ENCODE measurements at places on chromosomes 4 and X.

- no peak for DNase-seq
Measured at GRCh38 chr4:16202598-16202997, 23.7 kb downstream of the TAPT1 start.

GRCh38 chrX:153334654-153335295, 822 bp downstream of the ZNF275 start:
- no peak for DNase-seq

GRCh38 chrX:115330498-115331168, 41.1 kb downstream of the LUZP4 start:
- peak; percentile 57 for DNase-seq

- DNase-seq, result no peak
Measured at GRCh38 chr4:62075521-62075920, 875.4 kb downstream of the ADGRL3 start.

DNA sequence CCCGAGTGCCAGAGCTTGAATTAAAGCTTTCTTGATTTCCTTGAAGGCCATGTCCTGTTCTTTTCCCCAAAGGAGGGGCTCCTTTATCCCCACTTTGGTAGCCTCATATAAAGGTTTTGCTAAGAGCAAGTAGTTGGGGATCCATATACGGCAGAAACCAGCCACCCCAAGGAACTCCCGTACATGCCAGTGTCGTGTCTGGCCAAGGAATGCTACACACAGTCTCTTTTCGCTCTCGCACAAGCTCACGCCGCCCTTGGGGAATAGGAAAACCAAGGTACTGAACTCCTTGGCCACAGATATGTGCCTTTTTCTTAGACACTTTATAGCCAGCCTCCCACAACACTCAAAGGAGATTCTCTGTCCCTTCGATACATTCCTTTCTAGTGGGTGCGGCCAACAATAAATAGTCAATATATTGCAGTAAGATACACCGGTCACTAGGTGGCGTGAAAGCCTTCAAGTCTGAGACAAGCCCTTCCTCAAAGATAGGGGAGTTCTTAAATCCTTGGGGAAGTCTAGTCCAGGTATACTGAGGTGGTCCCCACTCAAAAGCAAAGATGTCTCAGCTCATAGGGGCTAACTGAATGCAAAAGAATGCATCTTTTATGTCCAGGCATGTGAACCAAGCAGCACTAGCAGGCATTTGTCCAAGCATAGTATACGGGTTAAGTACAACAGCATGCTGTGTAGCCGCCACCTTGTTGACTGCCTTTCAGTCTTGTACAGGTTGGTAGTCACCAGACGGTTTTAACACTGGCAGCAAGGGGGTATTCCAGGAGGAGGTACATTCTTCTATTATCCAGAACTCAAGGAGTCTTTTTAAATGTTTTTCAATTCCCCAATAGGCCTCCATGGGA, 57.8 kb upstream of the XAGE1B start:
- no peak for DNase-seq

- no peak for DNase-seq
Measured at GRCh38 chrX:38006291-38006690, at the start of gene SYTL5. Gene SYTL5, plus strand, starts transcription at chrX:38006553. Its CDS starts 27,337 bp downstream, at chrX:38033890.

GRCh38 chr4:72318421-72319170, 250.4 kb downstream of the ADAMTS3 start:
- no peak for DNase-seq

DNA sequence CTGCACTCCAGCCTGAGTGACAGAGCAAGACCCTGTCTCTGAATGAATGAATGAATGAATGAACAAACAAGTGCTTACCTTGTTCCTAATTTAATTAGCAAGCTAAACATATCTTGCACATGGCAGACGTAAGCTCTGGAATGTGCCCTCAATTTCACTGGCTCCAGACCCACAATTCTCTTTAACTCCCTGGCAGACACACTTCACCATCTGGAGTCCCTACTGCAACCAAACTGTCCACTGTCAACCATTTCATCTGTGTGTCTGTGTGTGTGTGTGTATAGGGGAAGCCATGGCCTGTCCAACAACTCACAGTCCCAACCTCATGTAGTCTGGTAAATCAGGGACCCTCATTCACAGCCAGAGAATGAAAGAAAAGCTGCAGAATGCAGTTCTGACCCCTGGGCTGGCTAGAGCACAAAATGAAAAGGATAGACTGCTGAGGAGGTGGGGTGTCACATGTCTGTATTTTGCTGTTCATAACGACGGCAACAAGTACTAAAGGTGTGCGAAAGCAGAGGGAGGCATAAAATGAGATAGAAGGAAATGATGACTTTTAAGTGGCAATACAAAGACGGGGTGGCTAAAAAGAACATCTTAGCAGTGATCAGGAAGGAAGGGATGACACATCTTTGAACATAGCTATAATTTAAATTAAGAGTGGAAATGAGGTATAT, 114.1 kb downstream of the TSPAN5 start:
- no peak for DNase-seq

DNA sequence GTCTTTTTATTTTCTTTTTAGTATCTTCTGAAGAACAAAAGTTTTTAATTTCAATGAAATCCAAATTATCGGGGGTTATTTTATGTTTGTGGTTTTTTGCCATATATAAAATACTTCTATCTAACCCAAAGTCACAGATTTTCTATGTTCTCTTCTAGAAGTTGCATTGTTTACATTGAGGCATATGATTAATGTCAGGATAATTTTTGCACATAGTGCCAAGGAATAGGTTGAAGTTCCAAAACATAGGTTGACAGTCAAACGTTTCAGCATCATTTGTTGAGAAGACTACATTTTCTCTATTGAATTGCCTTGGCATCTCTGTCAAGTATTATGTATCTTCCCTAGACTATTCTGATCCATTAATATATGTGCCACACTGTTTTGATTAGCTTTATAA, 64.5 kb downstream of the ANKRD17 start:
- no peak for DNase-seq

- peak; percentile 13 for DNase-seq
Measured at GRCh38 chr4:173494013-173494970, 35.7 kb downstream of the HAND2 start.

DNA sequence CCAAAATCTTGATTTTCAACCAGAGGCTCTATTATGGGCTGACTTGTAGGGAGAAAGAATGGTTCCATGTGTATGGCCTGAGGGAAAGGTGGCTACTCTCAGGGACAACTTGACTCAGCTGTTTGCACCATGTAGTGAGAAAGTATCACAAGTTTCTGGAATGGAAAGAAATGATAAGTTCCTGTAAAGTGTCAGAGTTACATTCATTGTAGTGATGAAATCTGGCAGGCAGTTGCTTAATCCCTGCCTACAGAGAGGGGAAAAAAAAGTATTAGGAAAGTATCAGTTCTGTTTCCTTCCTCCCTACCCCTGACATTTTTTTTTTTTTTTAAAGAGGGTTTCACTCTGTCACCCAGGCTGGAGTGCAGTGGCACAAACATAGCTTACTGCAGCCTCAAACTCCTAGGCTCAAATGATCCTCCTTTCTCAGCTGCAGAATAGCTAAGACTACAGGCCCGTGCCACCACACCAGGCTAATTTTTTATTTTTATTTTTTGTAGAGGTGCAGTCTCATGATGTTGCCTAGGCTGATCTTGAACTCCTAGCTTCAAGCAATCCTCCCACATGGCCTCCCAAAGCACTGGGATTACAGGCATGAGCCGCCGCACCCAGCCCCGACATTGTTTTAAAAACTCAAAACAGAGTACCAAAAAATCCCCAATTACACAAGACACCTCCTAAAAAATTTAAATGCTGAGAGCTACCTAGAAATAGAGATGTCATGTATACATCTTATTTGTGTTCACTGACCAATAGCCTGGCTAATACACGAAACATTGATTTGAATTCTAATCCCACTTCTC, 4.8 kb upstream of the FBXL5 start:
- no peak for DNase-seq

GRCh38 chrX:41275661-41276609, 58.0 kb upstream of the DDX3X start:
- DNase-seq, result peak; percentile 35

GRCh38 chr4:150323406-150324325, 245.4 kb downstream of the DCLK2 start:
- DNase-seq, result no peak

- no peak for DNase-seq
Measured at GRCh38 chr4:40573593-40574311, 55.9 kb downstream of the RBM47 start.

- DNase-seq, result no peak
Measured at GRCh38 chr4:134740290-134740689, 538.7 kb upstream of the PABPC4L start.

- DNase-seq, result no peak
Measured at GRCh38 chr4:40265910-40266274, 69.1 kb downstream of the RHOH start.

- DNase-seq, result no peak
Measured at GRCh38 chrX:45208121-45208856, 7.6 kb upstream of the DIPK2B start.

DNA sequence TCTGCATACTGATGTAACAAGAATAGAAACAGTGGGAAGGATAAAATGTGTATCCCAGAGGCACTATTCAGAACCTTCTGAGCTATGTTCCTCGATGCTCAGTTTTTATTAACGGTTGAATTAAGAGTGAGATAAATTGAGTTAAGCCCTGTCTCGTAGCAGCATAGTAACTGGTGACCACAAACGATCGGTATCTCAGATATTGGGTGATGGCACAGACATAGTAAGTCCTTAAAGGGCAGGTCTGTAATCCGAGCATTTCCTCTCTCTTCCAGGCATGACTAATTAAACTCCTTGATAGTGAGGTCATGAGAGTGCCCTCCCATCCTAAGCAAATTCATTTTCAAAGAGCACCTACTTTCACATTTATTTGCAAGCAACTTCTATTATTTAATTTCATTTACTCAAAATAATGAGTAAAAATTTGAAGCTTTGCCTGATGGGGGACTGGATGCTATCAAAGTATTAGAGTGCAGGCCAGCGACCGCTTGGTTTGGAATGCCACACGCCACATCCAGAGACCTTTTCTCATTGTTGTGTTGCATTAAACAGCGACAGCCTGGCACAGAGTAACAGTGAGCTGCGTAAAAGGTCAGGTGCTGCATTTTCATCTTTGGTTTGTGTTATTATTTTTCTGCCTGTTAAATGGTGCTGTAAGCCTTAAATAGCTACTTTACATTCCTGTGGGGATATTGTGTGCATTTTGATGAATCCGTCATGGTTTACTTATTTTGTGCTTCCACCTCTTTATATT, 101.9 kb downstream of the PCDH7 start:
- DNase-seq, result no peak
